ENCODE measurements at places on chromosomes 11 and 22.

DNA sequence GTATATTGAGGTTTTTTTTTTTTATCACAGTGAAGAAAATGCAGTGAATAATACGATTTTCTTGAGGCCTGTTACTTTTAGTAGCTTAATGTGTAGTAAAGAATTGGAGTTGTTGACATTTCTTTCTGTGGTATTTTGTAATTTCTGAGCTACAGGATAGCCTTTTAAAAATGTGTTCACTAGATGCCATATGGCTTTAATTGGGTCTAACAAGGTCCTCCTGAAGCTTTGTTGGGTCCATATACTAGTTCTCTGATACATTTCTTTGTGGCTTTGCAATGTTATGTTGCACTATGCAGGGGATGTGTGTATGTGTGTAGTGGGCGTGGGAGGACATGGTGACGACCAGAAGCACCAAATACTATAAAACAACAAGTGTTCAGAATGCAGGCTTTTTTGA, 25.1 kb downstream of the FBXO7 start:
- DNase-seq = no peak

GRCh38 chr11:76653674-76654284, 16.8 kb downstream of the LRRC32 start:
- DNase-seq = no peak

DNA sequence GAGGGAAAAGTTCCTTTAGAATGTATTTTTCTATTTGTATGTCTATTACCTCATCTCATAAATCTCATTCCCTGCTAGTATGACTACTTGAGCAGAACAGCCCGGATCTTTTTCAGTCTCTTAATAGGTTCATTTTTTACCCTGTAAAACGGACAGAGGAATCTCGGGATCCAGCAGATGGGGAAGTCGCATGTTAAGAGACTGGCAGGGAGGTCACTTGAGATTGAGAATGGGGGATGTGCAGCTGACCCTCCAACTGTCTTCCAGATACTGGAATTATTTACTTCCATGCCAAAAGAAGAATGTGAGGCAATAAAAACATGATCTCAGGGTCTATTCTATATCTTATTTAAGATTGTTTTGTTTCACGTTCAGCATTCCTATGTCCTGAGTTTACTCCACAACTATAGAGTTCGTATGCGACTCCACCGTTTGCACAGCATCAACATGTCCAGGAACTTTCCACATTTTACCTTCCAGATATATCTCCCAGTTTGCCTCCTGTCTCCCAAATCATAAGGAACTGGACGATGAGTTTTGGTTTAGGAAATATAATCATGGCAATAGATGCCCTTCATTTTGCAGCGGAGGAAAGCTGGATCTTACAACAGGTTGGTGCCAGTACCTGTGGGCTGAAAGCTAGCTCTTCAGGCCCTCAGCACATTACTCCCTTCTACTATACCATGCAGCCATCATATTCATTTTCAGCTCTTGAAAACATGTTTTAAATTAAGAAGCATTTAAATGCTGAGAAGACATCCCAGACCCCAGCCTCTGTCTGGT, 181.5 kb downstream of the MAML2 start:
- no peak for DNase-seq

GRCh38 chr11:123069908-123070821, 8.2 kb upstream of the HSPA8 start:
- DNase-seq = peak; percentile 21

- no peak for DNase-seq
Observed at GRCh38 chr11:127713226-127713625, 712.7 kb upstream of the KIRREL3 start.

DNA sequence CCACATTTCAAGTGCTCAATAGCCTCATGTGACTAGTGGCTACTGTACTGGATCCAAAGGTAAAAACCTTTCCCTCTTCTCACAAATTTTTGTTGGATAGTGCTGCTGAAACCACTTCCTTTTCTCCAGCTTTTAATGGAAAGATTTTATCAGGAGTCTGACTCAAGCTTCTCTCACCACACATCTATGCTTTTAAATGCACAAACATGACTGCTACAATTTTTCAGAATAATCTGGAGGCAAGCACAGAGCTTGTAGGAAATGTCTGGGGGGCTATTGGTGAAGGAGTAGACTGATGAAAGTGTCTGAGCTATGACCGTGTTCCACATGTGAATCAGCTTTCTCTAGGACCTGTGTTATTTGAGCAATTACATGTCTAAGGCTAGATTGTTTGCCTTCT, 101.1 kb upstream of the FAT3 start:
- no peak for DNase-seq

DNA sequence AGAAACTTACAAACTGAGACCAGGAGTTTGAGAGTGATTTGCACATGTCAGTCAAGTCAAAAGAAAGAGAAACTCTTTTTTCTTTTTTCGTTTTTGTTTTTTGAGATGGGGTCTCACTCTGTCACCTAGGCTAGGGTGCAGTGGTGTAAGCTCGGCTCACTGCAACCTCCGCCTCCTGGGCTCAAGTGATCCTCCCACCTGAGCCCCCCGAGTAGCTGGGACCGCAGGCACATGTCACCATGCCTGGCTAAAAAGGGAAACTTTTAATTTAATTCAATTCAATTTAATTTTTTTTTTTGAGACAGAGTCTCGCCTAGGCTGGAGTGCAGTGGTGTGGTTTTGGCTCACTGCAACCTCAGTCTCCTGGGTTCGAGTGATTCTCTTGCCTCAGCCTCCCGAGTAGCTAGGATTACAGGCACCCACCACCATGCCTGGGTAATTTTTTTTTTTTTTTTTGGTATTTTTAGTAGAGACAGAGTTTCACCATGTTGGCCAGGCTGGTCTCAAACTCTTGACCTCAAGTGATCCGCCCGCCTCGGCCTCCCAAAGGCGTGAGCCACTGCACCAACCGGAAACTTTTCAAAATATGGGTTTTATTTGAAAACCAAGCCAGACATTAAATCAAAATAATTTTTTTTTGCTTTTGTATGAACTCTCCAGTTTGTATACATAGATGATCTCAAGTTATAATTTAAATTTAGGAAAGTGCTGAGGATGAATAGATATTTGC, 9.9 kb downstream of the UCP3 start:
- DNase-seq = no peak

- DNase-seq = no peak
Observed at GRCh38 chr11:35127619-35128018, 11.4 kb upstream of the CD44 start.

- no peak for DNase-seq
Observed at GRCh38 chr22:41458161-41458728, 10.2 kb downstream of the PHF5A start.

DNA sequence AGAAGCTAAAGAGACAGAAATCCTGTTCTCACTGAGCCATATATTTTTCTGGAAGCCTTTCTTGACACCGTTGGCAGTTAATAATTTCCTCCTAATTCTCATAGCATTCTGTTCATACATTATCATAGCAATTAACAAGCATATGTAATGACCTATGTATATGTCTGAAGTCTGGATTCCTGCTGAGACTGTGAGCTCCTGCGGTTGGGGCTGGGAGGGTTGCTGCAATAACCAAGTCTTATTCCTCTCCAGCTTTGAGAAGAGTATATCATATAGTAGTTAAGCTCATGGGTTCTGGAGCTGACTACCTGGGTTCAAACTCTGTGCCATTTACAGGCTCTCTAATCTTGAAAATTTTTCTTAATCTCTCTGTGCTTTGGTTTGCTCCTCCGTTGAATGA, 175.2 kb downstream of the MAML2 start:
- no peak for DNase-seq

GRCh38 chr11:105769627-105770026, 159.8 kb downstream of the GRIA4 start:
- DNase-seq = no peak

DNA sequence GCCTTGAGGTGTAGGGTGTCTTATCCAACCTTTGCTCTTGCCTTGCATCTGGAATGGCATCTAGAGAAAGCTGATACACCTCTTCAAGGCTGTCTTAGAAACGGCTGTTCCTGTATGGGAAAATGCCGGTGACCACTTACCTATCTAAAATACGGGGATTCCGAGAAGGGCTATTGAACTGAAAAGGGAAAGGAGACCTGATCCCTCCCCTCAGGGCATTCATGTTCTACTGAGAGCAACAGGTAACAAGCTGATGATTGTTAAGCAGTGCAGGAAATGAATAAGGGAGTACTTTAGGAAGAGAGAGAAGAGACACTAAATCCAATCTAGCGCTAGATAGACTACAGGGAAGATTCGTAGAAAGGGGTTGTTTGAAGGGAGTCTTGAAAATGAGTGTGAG, 1388.1 kb downstream of the FAM181B start:
- no peak for DNase-seq

GRCh38 chr22:22210889-22211833, 33.4 kb upstream of the VPREB1 start:
- no peak for DNase-seq

GRCh38 chr22:48717076-48717810, 1110.4 kb downstream of the BRD1 start:
- DNase-seq = no peak

DNA sequence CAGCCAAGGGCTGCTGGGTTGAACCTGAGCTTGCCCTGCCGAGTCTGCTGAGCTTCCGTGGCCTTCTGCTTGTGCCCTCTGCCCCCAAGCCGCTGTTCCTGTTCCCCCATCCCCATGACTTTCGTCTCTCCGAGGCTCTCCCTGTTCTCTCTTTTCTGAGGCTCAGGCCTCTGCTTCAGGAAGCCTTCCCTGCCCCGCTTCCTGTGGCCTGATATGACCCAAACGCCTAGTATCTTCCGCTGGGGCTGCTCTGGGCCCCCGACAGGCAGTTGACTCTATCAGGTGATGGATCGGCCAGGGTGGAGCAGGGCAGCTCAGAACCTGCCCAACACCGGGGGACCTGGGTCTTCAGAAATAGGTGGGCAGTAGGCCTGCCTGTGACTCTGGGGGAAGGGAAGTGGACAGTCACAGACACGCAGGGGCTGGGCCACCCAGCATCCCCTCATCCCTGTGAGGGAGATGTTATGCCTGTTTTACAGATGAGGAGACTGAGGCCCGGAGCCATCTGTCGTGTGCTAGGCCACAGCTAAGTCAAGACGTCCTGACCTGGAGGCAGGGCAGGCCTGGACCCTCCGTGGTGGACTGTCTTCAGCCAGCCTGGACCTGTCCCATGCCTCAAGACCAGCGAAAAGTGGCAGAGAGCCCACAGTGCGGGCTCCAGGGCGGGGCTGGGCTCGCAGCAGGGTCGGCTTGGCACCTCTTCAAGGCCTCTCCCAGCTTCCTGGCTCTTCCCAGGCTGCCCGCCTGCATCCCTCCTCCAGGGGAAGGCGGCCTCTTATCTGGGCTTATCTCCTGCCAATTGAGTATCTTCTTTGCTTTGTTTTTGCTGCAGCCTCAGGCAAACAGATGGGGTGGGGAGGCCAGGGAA, 16.2 kb downstream of the BAD start:
- peak; percentile 18 for DNase-seq

GRCh38 chr11:61873588-61874376, 17.6 kb downstream of the FADS3 start:
- DNase-seq = no peak

GRCh38 chr22:30931541-30932300, 36.9 kb downstream of the MORC2 start:
- no peak for DNase-seq

DNA sequence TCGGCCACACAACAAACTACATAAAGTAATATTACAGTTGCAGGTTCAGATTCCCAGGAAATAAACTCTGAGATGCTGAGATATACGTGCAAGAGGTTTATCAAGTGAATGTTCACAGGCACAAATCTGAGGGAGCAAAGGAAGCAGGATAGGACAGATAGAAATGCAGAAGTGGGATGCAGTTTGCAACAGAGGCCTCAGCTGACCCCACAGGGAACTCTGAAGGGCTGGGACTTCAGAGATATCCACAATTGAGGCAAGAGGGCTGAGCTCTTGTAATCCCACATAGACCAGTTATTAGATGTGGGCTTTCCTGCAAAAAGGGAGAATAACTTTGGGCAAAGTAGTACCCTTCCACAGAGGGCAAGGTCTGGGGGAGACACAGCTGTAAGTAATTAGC, 25.4 kb upstream of the ARHGAP20 start:
- DNase-seq = no peak

GRCh38 chr11:47127213-47127612, 49.5 kb downstream of the ARFGAP2 start:
- no peak for DNase-seq

- no peak for DNase-seq
Observed at GRCh38 chr11:61556621-61557020, 24.3 kb downstream of the SYT7 start.

GRCh38 chr11:11662578-11662977, 40.8 kb upstream of the GALNT18 start:
- DNase-seq = peak; percentile 13

DNA sequence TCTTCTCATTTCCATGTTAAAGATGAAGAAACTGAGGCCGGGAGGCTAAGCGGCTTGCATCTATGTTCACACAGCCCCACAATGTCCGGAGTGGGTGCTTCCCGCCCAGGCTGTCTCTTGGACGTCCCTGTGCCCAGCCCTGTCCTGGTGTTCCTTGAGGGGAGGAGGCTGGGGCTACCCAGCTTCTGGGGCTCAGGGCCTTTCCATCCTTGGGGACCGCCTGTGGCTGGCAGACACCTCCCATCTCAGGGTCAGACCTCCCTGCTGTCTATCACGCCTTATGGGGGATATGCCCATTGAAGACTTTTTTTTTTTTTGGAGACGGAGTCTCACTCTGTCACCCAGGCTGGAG, 95.5 kb downstream of the WNT7B start:
- no peak for DNase-seq

DNA sequence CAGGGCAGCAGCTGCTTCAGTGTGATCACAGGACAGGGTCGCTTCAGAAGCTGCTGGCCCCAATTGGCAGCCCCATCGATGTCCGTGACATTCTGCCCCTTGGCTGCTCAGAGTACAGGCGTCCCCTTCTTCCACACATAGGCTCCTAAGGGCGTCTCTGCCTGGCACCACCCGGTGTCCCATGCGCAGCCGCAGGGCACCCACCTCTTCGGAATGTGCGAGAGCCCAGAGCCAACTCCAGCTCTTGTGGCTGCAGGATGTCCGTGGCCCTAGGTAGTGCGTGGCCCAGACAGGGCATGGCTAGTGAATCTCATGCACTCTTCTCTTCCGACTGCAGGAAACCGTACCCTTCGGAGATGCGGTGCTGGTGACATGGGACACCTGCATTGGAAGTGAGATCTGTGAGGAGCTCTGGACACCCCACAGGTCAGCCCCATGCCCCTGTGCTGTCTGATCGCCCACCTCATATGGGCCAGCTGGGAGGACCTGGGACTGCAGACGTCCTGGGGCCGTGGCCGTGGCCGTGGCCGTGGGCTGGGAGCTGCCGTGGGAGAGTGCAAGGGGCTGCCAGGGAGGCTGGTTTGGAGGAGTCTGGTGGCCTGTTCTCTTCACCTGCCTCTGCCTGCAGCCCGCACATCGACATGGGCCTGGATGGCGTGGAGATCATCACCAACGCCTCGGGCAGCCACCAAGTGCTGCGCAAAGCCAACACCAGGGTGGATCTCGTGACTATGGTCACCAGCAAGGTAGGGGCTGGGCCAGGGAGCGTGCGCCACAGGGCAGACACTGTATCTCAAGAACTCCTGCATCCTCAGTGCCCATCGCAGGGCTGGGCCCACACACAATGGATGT, 20.2 kb downstream of the NADSYN1 start:
- no peak for DNase-seq

All from common myeloid progenitor, CD34-positive (primary cell).